ENCODE measurements at places on chromosomes 13 and 19.
A peak's percentile ranks its signal among the peaks of the same experiment; 100 is the strongest.

DNA sequence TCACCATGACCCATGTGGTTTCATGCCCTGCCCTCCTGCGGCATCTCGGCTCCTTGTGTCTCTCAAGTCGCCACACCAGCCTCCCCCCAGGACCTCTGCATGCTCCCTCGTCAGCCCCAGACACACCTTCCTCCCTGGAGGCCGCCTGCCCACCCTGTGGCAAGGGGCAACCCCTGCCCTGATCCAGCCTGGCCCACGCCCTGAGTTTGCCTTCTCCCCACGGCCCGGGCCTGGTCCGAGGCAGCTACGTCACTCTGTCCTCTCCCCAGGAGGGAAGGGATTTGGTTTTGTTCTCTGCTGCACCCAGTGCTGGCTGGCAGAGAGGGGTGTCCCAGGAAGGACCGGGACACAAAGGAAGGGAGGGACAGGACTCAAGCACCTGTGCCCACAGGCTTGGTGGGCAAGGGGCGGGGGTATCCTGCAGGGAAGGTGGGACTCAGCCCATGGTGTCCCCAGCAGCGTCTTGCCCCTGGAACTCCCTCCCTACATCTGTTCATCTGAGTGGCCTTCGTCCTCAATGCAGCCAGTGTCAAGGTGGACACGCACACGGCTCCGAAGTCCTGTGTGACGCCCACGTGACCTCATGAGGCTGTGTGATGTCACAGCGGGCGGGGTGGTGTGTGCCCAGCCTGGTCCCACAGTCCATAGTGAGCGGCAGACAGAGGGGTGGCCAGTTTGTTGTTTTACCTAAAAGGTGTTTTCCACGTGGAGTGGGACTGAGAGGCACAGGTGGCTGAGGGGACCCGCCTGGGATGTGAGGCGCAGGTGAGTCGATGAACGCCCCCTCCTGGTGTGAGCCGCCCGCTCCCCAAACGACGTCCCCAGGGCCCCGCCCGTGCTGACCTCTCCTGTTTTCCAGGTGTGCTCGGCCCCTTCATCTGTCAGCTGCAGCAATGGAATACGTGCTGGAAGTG lies at the start of gene TEX29:
TSS of gene TEX29 (plus strand) at position 645 of the 914 bp plus-strand sequence. CDS start at position 894, 249 bp downstream.
- no peak for DNase-seq

DNA sequence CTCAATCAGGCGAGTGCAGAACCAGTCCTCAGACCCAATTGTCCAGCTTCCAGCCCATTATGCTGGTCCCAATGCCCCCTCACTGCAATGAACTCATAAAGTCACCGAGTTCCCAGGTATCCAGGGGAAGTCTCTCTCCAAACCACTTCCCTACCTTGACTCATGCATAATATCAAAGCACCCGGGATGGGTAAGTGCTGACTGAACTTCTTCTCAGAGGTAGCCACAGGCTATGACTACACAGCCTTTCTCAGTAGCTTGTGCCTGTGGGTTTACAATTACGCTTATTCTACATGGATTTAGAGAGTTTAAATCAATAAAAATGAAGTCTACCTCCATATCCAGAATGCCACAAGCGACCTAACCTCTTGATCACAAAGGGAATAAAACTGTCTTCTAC lies 1.7 kb upstream of the C13orf42 start:
- no peak for DNase-seq

- peak; percentile 81 for DNase-seq
These were observed 100.6 kb upstream of the FRY start for GRCh38 chr13:31930901-31931522.

- peak; percentile 63 for DNase-seq
These were observed 37.6 kb upstream of the FLT1 start for GRCh38 chr13:28532388-28533124.

- DNase-seq = no peak
These were observed 62.2 kb upstream of the MYCBP2 start for GRCh38 chr13:77388944-77389624.

DNA sequence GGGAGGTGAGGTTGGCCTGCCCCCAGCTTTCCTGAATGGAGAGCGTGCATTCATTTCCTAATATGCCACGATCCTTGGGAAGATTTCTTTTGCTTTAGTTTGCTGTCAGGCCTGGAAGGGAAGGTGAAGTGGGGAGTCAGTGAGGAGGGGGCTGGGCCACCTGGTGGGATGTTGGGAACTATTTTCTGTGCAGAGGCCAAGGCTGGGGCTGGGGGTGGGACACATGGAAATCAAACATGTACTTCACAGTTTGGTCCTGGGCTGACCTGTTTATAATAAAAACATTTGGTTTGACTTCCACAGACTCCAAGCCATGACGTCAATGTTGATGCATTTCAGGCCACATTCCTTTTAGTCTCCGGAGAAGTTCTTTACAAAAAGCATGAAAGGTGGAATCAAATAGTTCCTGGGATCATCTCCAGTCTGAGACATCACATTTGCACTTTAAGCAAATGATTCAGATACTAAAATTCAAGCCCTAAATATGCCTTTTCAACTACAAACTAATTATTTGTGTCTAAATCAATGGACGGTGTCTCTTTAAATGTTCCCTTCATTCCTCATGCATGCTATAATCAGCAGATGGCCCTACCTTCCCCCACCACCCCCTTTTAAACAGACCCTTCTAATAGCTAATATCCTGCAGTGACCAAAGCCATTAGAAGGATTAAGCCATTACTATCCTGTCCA lies 41.5 kb upstream of the MEDAG start:
- no peak for DNase-seq

DNA sequence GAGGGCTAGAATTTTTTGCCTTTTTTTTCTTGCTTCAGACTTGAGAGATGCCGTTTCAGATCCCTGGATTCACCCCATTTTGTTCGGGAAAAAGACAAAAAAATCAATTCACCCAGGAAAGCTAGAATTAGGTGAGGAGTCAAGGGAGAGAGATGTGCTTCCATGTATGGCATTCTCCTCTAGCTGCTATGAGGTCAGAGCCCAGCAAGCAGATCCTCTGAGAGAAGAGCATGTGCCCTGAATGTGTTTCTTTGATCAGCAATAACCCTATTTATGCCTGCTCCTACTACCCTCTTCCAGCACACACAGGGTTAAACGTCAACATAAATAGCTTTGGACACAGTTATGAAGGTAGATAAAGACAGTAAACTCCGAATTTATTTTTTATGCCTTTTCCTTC lies 53.6 kb downstream of the NDFIP2 start:
- no peak for DNase-seq

DNA sequence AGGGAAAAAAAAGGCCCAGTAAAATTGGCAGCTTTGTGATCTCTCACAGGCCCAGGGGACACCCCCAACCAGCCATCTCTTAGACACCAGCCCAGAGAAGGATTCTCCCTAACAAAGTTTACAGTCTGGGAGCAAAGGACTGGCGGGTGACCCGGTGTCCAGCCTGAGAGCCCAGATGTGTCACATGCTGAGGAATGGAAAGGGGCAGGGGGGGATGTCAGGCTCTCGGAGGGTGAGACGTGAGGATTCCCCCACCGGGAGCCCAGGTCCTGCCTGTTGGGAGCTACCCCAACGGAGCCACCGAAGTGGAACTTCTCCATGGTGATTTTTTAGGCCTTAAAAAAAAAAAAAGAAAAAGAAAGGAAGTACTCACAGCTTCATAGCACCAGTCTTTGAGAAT lies 4.8 kb upstream of the CTXN1 start:
- no peak for DNase-seq

GRCh38 chr13:109869312-109870237 lies 83.2 kb upstream of the IRS2 start:
- peak; percentile 54 for DNase-seq

GRCh38 chr13:40348096-40348679 lies 318.3 kb downstream of the FOXO1 start:
- no peak for DNase-seq

GRCh38 chr19:32652894-32653598 lies 21.9 kb downstream of the ANKRD27 start:
- DNase-seq = no peak

- peak; percentile 88 for DNase-seq
These were observed 216.2 kb downstream of the IRS2 start for GRCh38 chr13:109569958-109570711.

GRCh38 chr13:20721454-20722357 lies 18.2 kb downstream of the IL17D start:
- no peak for DNase-seq

- no peak for DNase-seq
These were observed 8.8 kb downstream of the IGFL4 start for GRCh38 chr19:46031781-46032596.

GRCh38 chr13:28282451-28282850 lies 144.1 kb downstream of the PAN3 start:
- no peak for DNase-seq

DNA sequence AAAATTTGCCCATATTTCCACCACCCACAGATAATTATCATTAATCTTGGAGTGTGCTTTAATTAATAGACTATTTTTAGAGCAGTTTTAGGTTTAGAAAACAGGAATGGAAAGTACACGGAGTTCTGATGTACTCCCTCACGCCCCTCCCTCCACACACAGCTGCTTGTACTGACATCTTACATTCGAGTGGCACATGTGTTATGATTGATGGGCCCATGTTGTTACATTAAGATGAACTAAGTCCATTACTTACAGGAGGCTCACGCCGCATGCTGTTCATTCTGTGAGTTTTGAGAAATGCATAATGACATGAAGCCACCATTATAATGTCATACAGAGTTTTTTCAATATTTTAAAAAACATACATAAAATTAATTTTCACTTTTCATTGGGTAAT lies 1.2 kb upstream of the SPATA13 start:
- DNase-seq = no peak

GRCh38 chr19:14449321-14449720 lies 16.2 kb downstream of the PKN1 start:
- no peak for DNase-seq

- no peak for DNase-seq
These were observed 15.9 kb upstream of the EPHX3 start for GRCh38 chr19:15248106-15248505.

GRCh38 chr13:50244713-50245574 lies 229.7 kb downstream of the KCNRG start:
- peak; percentile 78 for DNase-seq

DNA sequence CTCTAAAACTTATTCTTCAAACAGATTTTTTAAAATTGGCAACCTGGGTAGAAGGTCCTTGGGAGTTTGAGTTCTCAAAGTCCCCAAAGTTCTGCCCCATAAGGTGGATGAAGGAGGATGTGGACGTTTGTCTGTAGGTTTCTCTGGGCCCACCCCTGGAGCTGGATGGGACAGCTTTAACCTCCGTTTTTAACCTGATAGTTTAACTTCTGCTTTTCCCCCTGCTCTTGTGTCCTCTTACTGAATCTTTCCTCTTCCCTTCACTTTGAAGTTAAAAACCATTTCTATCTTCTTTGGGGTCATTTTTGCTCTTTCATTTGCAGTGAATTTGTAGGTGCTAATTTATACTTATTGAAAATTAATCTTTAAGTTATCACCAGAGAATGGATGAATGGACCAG lies 79.1 kb downstream of the ESD start:
- peak; percentile 23 for DNase-seq

- no peak for DNase-seq
These were observed 30.5 kb upstream of the DLEU7 start for GRCh38 chr13:50873991-50874390.
